CD4-positive, alpha-beta T cell (primary cell): ENCODE measurements at places on chromosomes 3 and 15.

- DNase-seq: no peak
Observed at GRCh38 chr15:68586274-68586961, 7.6 kb downstream of the CORO2B start.

GRCh38 chr15:83612898-83613635 is 40.9 kb upstream of the ADAMTSL3 start:
- DNase-seq: no peak

DNA sequence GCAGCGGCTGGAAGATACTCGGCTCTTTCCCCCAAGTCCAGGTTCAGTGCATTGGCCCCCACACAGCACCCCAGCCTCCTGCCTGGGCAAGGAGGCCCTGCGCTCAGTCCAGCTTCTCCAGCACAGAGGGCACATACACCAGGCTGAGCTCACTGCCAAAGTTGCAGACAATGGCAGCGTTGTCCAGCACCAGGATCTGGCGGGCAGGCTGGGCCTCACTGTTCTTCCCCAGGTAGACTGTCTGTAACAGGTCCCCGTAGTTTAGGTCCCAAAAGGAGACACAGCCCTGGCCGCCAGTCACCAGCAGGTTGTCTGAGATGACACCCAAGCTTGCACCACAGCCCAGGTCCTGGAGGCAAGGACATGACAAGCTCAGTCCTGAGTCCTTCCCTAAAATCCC is 32.9 kb downstream of the PTPN23 start:
- DNase-seq: no peak

GRCh38 chr3:69986419-69986818 is 13.1 kb upstream of the SAMMSON start:
- DNase-seq: no peak

DNA sequence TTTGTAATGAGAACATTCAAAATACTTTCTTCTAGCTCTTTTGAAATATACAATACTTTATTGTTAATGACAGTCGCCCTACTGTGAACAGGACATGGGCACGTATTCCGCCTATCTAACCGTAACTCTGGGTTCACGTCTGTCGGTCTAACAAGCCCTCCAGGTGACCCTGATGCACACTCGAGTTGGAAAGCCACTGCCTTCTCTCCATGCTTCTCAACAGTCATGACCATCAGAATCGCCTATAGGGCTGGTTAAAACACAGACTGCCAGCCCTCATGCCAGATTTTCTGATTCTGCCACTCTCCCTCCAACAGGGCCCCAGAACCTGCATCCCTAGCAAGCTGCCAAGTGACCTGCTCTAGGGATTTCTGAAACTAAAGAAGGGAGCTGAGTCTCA is 140.2 kb downstream of the FOXP1 start:
- no peak for DNase-seq

- no peak for DNase-seq
Observed at GRCh38 chr3:160948273-160948672, 156.9 kb downstream of the B3GALNT1 start.

- no peak for DNase-seq
Observed at GRCh38 chr3:43231276-43232000, 54.9 kb upstream of the SNRK start.

DNA sequence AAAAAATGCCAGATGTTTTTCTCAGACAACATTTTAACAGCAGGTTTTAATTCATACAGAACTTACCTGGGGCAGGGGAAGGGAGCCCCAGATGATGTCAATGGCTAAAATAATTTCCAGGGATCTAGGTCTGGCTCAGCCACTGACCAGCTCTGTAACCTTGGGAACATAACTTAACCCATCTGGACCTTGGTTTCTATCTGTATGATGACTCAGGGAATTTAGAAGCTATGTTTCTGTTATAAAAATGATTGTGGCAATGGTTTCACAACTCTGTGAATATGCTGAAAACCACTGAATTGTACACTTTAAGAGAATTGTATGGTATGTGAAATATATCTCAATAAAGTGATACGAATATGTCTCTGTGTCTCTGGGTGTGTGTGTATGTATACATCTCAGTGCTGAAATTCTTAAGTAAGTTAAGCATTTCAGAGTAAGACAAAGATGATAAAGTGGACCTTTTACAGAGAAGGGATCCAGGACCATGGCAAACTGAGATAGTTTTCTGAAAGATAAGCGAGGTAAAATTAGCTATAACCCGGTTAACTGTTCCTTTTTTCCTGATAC is 2.9 kb downstream of the SH3GL3 start:
- no peak for DNase-seq

DNA sequence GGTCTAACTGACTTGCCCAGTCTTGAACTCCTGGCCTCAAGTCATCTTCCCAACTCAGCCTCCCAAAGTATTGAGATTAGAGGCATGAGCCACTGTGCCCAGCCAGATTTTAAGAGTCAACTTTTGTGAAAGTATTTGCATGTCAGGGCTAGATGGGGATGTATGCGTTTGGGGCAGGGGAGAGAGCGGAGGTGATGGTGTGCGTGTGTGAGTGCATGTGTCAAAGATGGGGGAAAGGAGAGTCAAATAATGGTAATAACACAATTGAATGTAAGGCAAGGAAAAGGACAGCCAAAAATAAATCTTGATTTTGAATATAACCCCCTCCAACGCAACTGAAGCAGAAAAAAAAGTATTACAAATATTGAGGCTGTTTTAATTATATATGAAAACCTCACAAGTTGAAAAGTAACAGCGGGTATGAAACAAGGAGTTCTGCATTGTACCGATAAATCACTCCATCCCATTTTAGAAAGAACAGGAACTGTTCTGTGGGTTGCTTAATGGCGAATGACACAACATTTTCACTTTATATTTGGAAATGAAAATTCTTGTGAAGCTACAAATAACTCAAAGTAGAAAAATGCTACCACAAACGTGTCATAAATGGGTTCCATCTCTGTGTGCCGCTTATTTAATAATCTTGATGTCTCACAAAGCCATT is 29.9 kb upstream of the LDHAL6B start:
- peak; percentile 26 for DNase-seq

DNA sequence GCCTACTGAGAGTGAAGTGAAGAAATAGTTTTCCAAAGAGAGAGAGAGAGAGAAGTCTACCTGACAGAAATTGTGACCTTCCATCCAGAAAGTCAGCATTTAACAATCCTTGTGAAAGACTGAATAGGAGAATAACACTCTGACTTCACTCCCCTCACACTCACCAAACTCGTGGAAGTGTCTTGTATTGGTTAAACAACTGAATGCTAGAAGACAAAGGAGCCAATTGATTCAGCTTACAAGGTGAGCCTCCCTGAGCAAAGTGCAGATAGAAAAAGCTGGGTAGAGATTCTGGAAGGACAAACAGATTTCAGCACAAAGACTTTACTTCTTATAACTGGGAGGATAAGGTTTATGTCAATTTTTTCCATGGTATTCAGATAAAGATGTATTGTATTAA is 40.8 kb upstream of the OSTN start:
- DNase-seq: no peak

DNA sequence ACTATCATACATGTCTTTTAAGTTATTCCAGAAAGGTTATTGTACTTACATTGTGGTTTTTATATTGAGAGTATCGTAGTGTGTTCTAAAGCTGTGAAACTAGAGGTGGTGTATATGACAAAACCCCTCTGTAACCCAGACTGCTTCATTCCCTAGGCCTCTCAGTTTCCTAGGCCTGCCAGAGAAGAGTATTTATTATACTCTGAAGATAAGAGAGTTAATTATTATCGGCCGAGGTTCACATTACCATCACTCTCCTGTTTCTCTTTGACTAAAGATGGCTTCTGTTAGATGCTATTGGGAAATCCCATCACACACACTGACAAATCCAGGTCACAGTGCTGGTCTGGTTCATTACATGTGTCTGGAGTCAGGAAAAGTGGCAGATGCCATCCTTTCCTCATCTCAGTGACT is 20.5 kb downstream of the EXOSC7 start:
- DNase-seq: no peak

GRCh38 chr15:34810443-34811129 is 15.2 kb upstream of the ACTC1 start:
- DNase-seq: no peak

- no peak for DNase-seq
Observed at GRCh38 chr15:37594417-37594816, 340.0 kb upstream of the TMCO5A start.

DNA sequence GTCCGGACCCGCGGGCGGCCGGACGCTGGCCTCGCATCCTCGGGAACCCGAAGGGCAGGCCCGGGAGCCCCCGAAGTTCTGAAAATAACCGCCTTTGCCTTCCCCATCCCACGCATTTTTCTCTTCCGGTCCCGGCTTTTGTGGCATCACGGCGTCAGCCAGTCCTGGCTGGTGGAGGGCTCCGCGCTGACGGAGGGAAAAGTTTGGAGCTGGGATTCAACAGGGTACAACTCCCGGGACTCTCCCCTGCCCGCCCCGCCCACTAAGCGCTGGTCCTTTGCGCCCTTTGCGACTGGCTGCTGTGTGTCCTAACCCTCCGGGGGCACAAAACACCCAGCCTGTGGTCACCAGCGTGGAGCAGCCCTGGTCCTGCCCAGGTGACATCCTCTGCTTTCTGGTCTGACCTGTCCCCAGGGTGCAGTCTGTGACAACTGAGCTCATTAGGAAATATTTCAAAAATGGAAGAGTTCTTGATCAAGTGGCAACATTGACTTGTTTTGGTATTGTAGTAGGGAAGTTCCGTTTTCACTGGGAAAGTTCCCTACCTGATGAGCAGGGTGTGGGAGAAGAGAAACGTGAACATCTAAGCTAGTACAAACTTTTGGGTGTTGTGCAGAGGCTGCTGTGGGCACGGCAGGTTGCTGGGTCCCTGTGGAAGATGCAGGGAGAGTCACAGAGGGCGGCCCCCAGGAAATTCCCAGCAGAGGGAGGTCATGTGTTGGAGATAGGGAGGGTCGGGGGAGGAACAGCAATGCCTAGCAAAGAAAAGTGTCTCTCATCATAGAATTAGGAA is 775 bp downstream of the ARNT2 start:
- no peak for DNase-seq

- no peak for DNase-seq
Observed at GRCh38 chr3:155517903-155518302, 224.4 kb upstream of the STRIT1 start.

DNA sequence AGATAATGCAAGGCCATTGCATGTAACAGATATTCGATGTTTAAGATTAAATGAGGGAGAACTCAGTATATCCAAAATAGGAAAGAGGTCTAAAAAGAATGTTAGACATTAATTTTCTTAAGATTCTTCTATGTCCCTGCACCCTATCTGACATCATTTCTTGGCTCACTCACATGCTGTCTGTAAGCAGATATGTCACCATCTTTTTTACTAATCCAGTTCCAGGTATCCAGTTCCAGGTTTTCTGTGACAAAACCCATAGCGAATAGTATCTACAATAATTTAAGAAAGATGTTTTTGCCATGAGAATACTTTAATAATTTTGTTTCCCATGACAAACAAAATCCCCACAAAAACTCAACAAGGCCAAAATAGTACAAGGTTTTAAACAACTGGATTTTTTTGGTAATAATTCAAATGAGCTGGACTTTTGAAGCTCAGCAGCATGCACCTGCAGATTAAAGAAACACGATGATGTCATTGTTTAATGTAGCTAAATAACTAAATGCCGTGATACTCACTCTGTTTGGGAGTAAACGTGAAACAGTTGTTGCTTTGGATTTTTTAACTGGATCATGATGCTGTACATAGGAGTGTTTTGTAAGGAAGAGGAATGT is 867.6 kb downstream of the EPHA3 start:
- no peak for DNase-seq

DNA sequence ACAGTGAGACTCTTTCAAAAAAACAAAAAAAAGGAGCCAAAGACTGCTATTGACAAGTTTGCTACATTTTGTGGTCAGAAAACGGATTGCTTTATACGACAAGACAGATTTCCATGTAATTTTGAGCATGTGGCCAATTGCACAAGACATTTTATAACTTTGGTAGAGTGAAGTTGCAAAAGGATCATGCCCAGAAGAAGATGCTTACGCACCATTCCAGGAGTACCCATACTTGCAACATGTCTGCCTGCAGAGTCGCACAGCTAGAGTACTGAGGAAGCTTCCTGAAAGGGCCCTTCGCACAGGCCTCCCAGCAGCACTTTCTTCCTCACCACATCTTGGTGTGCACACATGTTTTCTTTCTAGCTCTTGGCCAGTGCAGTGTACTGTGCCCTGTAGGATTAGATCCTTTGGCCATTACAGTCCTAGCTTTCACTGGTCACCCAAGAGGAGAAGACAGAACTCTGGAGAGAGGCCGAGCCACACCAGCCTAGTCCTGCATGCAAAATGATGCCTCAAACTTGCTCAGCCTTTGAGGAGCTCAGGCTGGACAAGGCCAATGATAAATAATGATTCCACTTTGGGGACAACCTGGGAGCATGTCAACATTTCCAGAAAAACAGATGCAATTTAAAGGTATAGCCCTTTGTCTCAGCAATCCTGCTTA is 11.7 kb downstream of the CHDH start:
- DNase-seq: no peak

- no peak for DNase-seq
Observed at GRCh38 chr3:64460877-64461276, 226.9 kb downstream of the ADAMTS9 start.

GRCh38 chr15:67828278-67828968 is 3.1 kb downstream of the SKOR1 start:
- DNase-seq: no peak

DNA sequence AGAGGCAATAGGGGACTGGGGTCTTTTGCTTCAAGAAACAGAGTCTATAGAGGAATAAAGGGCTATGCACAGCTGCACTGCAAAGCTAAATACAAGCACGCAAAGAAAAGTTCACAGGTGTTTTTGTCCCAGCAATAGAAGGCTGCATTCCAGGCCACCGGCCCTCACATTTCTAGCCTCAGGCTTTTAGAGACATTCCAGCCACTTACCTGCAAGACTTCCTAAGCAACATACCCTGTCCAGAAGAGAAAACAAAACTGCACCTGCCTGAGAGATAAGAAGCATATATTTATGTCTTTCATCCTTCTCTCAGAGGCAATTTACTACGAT is 220.5 kb downstream of the OPA1 start:
- DNase-seq: no peak

GRCh38 chr3:140403608-140404007 is 274.3 kb upstream of the TRIM42 start:
- no peak for DNase-seq

DNA sequence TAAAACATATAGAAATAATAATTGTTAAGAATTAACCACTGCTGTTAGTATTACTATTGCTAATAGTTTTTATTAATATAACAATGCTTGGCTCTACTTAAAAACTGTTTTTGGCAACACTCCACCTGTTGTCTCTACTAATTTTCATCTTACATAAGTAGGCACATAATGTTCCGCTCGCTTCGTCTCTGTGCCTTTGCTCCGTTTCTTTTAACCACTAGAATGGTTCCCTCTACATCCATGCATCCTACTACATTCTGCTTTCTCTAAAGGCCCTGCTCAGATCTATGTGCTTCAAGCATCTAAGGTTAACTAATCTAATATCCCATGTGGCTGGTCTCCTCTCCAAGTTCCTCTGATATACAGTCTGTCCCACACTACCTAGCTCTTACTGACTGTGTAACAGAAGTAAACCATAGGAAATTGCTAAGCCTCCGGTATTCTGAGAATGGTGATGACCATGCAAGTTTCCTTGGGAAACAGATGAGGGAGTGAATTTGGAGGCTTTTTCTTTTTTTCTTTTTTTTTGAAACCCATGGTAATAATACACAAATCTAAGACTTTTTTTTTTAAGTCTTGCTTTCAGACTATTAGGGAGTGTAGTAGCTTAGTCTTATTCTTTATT is 138.3 kb downstream of the P3H2 start:
- DNase-seq: no peak
